ENCODE measurements at places on chromosomes 11 and 22.

DNA sequence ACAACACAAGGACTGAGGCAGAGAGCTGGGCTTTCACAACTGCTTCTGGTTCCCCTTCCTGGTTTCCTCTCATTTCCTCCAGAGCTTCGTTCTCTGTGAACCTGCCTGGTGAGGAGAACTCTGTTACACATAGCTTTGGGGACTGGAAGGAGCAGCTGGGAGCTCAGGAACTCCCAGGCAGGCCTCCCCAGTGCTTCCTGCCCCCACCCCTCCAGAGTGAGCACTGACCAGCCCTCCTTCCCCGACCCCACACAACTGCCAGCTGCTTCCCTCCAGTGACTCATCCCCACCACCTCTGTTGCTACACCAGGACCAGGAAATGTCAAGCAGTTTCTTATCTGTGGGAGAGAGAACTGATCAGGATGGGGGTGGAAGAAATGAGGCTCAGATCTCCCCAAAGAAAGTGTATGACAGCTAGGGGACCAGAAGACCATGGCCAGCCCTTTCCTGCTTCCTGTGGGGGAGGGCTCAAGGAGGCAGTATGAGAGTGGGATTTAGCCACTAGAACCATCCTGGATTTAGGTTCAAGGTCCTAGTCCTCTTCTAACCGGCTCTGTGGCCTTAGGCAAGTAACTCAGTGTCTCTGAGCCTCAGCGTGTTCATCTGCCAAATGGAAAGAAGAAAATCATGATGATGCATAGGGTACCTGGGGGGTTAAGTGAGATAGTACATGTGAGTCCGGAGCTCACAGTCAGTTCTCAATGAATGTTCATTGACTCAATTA lies 4.5 kb upstream of the TP53I11 start:
- no peak for DNase-seq

DNA sequence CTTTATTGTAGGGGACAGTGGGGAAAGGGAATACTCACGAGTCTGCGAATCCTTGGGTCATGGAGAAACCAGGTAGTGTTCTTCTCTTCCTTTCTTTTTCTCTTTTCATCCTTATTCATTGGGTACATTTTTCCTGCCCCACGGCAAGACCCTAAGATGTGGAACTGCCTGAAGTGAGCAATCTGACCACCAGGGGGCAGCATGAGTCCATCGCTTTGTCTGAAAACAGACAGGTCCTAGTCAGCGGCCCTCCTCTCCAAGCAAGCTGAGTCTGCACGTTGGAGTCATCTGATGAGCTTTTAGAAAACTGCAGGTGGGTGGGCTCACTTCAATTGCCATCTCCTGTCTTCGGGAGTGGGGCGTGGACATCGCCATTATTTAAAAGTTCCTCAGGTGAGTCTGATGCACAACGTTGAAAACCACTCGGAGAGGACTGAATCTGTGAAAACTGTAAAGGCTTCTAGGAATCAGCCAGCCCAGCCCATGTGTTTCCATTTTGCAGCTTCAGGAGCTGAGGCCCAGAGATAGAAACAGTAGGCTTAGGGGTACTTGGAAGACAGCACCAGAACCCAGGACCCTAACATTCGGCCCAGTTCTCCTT lies 34.0 kb upstream of the FBXO3 start:
- peak; percentile 70 for DNase-seq

GRCh38 chr11:1458340-1459218 lies 28.0 kb downstream of the MOB2 start:
- DNase-seq, result no peak

GRCh38 chr11:2558397-2558796 lies 113.6 kb downstream of the KCNQ1 start:
- DNase-seq, result no peak

GRCh38 chr11:122524898-122525297 lies 130.6 kb upstream of the UBASH3B start:
- no peak for DNase-seq

DNA sequence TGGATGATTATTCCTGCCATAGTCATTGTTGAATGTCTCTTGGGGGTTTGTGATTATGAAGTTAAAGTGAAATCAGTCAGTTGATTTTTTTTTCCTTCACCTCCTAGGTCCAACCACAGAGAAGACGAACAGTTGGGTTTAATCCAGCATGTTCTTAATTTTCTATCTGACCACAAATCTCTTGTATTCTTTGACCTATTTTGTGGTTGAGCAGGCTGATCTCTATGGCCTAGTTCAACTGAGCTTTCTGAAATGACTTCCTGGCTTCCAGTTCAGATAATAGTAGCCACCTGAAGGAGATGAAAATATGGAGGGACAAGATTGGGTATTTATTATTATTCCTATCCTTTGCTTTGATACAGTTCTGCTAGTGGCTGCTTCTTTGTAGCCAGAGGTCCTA lies 5.2 kb upstream of the OR56A5 start:
- DNase-seq, result no peak

- no peak for DNase-seq
These were observed 25.9 kb upstream of the PDE2A start for GRCh38 chr11:72700146-72700545.

DNA sequence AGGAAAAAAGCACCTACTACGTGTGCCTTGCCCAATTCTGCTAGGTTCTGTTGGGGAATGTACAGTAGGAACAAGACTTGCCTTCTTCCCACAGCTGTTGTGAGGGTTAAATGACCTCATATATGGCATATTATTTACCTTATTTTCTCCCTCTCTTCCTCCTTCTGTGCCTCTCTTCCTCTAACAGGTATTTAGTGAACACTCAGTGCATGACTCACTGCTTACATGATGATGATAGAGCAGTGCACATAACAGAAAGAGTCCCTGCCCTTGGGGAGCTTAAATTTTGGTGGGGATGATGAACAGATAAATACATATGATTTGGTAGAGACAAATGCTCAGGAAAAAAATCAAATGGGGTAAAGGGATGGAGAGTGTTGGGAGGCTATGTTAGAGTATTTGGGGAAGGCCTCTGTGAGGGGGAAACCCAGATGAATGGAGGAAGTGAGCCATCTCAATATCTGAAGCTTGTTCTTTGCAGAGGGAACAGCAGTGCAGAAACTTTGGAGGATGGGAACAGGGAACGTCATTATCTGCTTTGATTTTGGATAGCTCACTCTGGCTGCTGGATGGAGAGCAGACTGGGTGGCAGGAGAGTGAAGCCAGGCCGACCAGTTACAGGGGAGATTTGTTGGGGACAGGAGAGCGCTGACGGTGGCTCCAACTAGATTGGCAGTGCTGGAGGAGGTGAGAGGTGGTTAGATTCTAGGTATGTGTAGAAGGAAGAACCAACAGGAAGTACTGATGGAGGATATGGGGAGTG lies 95.5 kb upstream of the TENM4 start:
- DNase-seq, result no peak

GRCh38 chr11:31619980-31620379 lies 110.4 kb downstream of the ELP4 start:
- DNase-seq, result no peak

GRCh38 chr11:110185121-110185591 lies 92.0 kb downstream of the ZC3H12C start:
- DNase-seq, result no peak

GRCh38 chr11:133930767-133931448 lies 25.9 kb downstream of the IGSF9B start:
- DNase-seq, result no peak

GRCh38 chr22:36329254-36330078 lies 58.3 kb downstream of the MYH9 start:
- DNase-seq, result no peak

DNA sequence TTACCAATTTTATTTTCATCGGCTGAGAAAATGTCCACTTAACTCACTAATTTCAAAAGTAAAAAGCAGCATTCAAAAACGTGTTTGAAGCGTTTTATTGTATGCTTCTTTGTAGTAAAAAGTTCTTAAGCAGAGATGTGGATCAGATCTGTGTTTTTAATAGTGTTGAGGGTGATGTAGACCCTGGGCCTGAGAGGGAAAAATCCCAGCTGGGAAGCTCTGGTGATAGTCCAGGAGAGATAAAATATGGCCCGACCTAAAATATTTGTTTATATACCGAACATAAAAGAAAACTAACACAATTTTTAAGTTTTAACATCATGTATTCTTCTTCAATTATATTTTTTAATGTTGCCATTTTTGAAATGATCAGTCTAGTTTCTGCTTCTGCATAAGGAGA lies 35.2 kb downstream of the SESN3 start:
- DNase-seq, result no peak

GRCh38 chr11:69957849-69958248 lies 120.3 kb upstream of the ANO1 start:
- no peak for DNase-seq

GRCh38 chr22:36328635-36329253 lies 59.0 kb downstream of the MYH9 start:
- peak; percentile 45 for DNase-seq

- no peak for DNase-seq
These were observed 9.6 kb upstream of the RGL4 start for GRCh38 chr22:23681026-23681809.

GRCh38 chr11:111846636-111847035 lies 24.7 kb downstream of the ALG9 start:
- DNase-seq, result no peak

- no peak for DNase-seq
These were observed 60.7 kb downstream of the CDKN1C start for GRCh38 chr11:2824851-2825250.

- DNase-seq, result peak; percentile 89
These were observed at the start of gene MED19 for GRCh38 chr11:57711414-57712255. TSS of gene MED19 (minus strand) at chr11:57712215. CDS start at chr11:57712179, 36 bp downstream.

- no peak for DNase-seq
These were observed 153.0 kb downstream of the BBOX1 start for GRCh38 chr11:27193434-27194225.

GRCh38 chr22:42692239-42693054 lies 28.2 kb downstream of the A4GALT start:
- DNase-seq, result no peak

DNA sequence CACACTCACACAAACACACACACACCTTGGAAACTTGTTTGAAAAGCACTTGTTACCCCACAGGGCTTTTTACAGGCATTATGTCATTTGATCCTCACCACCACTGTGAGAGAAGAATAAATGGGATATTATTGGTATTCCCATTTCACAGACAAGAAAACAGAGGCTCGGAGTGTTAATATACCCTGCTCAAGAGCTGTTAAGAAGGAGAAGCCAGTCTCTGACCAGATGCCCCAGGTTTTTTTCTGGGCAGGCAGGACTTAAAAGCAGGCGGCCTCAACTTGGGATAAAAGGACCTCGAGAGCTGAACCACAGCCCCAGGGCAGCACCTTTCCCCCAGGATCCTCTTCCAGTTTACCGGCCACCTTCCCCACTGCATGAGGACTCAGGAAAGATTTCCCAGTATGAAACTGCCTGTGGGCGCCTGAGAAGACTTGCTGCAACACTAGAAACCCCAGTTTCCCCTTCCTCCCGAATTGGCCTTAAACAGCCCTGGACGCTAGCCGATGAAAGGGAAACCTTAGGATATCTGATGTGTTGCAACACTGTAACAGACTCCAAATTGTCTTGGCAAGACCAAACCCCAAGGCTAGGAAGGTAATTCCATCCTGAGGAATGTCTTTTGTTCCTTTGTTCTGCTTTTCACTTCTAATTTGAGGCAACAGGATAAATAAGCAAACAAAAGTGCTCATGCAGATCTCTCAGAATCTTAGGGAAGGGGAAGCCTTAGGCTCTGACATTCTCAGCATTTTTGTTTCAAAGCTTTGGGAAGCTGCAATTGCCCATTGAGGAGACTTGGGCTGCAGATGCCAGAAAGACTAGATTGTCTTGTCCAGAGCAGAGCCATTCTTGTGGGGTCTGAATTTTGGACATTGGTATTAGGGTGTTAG lies 173.5 kb downstream of the TRIM29 start:
- DNase-seq, result no peak

DNA sequence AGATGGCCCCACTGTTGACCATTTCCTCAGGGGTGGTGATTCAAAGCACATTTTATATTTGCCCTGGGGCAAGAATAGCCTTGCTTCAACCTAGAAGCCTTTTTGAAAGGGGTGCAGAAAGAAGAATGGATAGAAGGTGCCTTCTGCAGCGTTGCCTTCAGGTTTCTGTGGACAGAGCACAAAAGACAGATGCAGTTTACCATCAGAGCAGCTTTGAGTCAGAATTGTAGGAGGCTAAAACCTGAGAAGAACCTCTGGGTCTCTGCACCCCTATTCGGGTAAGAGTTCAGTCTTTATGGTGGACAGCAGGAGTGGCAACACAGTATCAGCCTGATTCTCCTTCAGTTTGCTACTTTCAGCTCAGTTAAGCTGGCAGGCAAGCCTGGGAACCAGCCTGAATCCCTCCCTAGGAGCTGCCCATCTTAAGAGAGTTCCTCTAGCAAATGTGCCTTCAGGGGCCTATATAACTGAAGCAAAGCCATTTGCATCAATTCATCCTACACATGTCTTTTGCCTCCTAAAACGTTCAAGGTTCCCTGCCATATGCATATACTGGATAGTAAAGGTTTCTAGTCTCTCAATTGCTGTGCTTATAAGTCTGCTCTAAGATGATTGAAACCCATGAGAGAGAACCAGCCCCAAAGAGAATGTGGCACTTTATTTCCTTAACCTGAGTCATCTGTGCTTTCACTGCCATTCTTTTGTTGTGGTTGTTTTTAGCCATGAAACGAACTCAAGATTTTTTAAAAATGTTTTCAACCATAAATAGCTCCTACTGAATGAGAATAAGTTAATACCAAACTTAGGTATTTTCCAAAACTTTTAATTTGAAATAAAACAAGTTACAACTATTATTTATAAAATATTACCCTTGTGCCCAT lies 123.0 kb downstream of the TRIM44 start:
- no peak for DNase-seq

GRCh38 chr22:50327711-50328019 lies 853 bp upstream of the DENND6B start:
- DNase-seq, result no peak

DNA sequence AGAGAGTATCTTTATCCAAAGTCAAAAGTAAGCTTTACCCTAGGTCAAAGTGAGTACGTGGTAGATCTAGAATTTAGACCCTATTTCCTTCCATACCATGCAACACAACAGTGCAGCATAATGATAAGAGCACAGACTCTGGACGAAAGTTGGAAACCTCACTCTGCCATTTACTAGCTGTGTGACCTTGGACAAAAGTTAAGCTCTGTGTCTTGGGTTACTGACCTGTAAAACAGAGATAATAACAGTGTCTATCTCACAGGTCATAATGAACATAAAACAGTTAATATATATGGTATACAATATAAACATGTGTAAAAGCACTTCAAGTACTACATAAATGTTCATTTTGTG lies 13.6 kb upstream of the CHRNA10 start:
- no peak for DNase-seq

DNA sequence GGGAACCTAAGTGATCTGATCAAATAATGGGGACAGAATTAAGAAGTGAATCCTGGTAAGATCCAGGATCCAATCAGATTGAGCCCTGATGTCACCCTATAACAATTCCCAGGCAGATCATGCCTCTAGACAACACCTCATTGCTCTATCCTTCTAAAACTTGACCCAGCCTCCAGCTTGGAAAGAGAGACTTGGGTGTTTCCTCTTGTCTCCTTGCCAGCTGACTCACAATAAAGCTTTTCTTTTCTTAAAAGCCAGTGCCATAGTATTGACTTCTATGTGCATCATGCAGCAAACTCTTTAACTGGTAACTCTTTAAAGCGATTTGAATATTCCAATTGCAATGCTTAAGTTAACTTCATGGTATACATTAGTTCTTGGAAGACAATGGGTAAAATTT lies 109.6 kb upstream of the CHORDC1 start:
- no peak for DNase-seq
